ENCODE measurements at places on chromosomes 1 and 21.

GRCh38 chr1:85580872-85581801 is 576 bp downstream of the CCN1 start:
- no peak for DNase-seq

GRCh38 chr1:3003941-3004270 is 17.4 kb upstream of the ACTRT2 start:
- DNase-seq, result no peak

DNA sequence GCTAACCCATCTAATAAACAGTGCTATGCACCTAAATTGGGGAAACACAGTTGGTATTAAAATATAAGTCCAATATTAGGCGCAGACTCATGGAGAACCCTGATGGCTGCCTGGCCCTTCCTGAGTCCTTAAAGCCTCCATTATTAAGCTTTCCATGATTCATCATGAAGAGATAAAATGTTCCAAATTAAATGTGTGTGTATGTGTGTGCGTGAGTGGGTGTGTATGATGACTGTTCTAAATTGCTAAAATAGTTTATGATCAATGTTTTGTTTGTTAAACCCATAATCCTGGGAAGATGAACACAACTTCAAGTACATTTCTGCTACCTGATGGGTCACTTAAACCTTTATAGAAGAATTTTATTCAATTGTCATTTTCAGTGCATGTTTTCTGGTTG is 6.3 kb upstream of the RBBP5 start:
- DNase-seq, result no peak

- DNase-seq, result no peak
Observed at GRCh38 chr1:181179279-181179986, 90.9 kb downstream of the IER5 start.

DNA sequence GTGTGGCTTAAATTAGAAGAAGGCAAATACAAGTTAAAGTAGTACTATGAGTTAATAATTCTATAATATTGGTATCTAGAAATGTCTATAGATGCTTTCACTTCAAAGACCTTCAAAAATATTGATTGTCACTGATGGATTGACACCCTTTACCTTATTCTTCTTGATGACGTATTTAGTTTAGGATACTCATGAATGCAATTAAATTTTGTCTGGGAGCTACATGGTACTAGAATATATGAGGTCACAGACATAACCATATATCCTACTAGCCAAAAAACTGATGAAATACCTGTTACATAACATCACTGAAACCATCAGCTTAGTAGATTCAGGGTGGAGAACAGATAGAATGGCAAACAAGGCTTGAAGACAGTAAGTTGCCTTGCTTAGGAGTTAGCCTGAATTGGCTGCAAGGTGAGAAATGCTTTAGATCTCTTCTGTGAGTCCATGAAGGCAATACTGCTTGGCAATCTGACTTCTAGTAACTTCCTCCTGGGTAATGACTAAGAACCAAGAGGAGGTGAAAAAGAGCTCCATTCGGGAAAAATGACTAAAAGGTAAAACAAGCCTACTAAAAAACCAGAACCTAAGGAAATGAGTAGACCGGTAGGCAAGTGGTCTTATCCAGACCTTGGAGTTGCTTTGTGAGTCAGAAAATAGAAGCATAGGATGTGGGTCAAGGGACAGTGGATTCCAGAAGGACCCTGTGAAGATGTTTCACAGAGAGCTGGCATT is 16.9 kb upstream of the ARHGAP29 start:
- no peak for DNase-seq

DNA sequence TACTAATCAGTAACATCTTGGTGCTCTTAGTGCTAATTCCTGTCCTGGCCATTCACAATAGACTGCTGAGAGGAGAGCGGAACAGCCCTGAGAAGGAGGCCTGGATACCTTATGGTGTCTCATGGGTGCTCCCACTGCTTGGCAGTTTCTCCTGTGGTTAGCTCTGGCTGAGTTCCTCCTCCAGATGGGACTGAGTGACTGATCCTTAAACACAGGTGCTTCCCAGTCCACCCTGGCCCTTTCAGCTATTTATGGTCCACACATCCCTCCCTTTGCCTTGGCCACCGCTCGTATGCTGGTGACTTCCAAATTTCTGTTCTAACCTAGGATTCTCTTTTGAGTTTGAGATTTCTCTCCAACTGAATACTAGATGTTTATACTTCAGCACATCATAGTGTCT is 157.0 kb upstream of the CACNA1E start:
- DNase-seq, result no peak

- no peak for DNase-seq
Observed at GRCh38 chr1:194194724-194195123, 1008.3 kb upstream of the B3GALT2 start.

- no peak for DNase-seq
Observed at GRCh38 chr1:48005253-48006117, 8.3 kb upstream of the TRABD2B start.

DNA sequence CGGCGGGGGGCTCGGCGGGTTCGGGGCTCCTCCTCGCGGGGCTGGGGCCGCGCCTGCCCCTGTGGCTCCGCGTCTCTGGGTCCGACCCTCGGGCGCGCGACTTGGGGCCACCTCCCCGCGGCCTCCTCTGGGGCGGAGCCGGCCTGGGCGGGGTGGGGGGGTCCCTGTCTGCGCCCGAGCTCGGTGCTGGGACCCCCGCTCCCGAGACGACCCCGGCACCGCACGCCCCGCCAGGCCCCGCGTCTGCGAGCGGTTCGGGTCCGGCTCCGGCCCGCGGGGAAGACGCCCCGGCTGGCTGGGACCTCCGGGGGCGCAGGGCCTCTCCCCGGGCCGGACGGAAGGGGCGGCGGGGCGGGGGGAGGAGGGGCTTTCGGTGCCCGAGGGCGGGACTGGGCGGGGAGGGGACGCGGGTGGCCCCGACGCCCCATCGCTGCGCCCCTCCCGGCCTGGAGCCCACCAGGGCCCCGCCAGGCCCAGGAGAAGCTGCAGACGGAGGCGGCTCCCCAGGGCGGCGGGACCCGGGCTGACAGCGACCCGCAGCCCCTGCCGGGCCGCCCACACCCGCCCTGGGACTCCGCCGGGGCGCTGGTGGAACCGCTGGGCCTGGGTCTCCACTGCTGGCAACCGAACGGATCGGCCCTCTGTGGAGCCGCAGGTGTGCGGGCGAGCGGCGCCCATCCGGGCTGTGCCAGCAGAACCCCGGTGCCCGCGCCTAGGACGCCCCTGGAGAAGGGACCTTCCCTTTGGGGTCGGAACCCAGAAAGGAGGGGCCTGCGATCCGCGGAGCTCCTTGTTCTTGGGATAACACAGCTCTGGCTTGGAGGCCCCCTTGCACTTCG is 610 bp downstream of the COL6A2 start:
- no peak for DNase-seq

DNA sequence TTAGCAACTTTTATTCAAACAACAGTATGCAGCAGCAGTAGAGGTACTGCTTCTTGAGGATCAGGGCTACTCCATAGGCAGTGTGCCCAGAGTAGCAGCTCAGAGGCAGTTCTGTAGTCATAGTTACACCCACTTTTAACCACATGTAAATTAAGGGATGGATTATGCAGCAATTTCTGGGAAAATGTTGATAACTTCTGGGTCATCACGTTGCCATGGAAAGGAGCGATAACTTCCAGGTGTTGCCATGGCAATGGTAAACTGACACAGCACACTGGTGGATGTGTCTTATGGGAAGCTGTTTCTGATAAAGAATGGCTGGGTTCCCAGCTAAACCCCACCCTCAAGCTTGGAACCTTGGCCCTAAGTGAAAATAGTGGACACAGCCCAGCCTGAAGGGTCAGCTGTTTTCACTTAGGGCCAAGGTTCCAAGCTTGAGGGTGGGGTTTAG is 29.0 kb upstream of the PLA2G2A start:
- DNase-seq, result no peak

DNA sequence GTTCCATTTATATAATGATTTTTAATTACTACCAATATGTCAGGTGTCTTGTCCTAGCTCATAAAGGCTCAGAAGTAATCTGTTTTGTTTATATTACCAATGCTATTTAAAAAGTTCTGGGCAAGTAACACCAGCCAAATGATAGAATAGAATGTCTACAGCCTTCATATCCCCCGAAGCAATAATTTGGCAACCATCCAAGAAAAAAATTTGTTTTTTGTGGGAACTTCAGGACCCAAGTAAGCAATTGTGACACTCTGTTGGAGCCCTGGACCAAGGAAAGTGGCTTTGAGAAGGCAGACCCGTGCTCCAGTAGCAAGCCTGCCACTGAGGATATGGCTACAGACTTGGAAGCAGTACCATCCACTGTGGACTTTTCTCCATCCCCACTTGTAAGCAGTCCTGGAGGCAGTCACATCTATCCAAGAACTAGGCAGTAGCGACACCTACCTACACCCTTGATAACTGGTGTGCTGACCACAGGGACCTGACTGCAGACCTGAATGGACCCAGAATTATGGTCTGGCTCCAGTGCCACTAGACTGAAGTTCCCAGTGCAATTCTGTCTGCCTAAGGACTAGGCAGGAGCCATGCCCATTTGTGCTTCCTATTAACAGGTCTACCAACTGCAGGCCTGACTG is 870.7 kb upstream of the ADGRL2 start:
- no peak for DNase-seq

DNA sequence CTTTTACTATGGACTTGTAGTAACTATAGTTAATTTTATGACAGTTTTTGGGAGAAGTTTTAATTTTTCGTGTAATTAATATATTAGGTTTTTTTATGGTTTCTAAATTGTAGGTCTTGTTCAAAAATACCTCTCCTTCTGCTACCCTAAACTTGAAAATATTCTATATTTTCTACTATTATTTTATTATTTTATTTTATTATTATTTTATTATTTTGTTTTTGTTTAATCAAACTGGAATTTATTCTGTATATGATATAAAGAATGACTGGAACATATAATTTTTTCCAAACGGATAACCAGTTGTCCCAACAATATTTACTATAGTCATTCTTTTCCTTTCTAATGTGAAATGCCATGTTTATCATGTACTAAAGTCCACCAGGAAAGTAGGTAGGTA is 17.1 kb upstream of the AGO4 start:
- DNase-seq, result no peak

DNA sequence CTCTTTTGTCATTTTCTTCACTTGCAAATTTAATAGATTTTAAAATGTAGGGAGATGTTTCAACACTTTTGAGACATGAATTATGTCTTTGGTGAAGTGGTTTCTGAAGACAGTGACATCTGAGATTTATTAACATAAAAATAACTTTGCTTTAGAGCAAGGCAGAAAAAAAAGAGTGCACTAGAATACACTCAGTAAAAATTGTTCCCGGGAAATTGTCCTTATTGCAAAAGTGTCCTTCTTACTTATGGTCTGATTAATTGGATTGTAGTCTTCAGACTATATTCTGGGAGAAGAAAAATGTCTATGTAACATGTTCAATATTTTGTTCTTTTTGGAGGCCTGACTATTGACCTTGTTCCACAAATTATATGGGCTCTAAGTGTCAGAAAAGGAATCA is 468.5 kb downstream of the NCAM2 start:
- no peak for DNase-seq

DNA sequence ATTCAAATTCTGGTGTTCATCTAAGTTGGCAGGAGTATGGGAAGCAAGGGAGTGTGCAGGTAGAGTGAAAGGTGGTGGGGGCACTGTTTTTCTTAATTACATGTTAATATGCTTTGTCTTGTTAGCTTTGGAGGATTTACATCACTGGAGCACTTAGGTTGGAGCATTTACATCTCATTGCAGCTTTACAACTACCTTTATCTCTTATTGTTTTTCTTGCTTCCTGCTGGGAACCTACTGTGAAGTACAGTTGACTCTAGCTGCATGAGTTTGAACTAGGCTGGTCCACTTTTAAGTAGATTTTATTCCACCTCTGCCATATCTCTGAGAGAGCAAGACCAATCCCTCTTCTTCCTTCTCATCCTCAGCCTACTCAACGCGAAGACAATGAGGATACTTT is 554.8 kb upstream of the B3GALT2 start:
- no peak for DNase-seq

DNA sequence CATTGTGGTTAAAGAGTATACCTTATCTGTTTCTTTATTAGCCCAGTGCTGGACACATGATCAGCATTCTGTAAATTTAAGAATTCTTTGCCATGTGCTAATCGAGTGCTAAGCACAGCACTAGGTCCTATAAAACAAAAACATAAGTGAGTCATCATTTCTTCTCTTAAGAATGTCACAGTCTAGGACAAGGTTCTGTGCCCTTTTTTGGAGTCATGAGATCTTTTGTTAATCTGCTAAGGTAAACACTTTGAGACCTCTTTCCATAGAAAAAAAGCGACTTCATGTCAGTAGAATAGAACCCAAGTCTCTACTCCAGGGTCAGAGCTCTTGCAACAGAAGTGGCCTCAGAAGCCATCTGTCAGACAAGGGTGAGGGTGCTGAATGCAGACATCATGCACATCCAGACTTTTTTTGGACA is 70.0 kb upstream of the NFIA start:
- no peak for DNase-seq

DNA sequence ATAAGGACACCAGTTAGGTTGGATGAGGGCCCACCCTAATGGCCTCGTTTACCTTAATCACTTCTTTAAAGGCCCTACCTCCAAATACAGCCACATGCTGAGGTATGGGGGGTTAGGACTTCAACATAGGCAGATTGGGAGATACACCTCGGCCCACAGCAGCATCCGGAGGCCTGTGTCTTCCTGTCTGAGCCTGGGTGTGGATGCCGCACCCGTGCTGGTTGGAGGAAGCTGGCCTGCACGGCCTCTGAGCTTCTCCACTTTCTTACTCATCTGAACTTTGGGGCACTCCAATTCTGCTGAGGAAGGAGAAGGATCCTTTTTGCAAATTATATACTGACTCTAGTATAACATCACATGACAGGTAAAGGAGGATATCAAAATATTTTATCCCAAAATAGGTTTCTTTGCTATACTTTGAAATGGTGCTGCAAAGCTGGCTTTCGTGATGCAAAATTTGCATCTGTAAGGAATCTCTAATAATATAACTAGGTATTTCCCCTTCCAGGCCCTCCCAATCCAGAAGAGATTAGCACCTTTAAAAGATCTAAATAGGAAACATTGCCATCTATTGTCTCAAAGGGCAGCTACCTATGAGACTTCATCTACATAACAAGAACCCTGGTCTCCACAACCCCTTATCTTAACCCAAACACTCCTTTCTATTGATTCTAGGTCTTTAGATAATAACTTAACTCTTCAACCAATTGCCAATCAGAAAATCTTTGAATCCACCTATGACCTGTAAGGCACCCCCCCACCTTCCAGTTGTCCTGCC is 247.6 kb downstream of the KCNJ6 start:
- DNase-seq, result no peak

GRCh38 chr1:41608211-41608610 is 123.7 kb upstream of the EDN2 start:
- DNase-seq, result no peak

GRCh38 chr1:190975827-190976226 is 498.2 kb upstream of the BRINP3 start:
- no peak for DNase-seq

DNA sequence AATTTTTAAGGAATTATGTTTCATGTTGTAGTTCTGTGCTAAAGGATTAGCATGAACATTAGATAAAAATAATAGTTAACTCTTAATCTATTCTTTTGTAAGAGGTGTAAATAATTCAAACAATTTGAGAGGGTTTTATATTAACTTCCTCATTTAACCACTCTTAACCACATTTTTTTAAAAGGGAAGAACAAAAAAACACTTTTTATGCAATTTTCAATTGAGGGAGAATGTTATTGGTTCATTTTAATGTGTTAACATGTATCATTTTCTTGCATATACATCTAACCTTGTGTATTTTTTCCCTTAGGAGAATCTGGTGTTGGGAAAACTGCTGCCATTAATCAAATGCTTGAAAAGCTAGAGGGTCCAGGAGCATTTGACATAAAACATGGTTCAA is 169.0 kb downstream of the LBR start:
- DNase-seq, result no peak
